GM13977 (cell line): ENCODE measurements at places on chromosomes 4 and X.

GRCh38 chr4:31613946-31614623, 893.9 kb downstream of the PCDH7 start:
- no peak for DNase-seq

DNA sequence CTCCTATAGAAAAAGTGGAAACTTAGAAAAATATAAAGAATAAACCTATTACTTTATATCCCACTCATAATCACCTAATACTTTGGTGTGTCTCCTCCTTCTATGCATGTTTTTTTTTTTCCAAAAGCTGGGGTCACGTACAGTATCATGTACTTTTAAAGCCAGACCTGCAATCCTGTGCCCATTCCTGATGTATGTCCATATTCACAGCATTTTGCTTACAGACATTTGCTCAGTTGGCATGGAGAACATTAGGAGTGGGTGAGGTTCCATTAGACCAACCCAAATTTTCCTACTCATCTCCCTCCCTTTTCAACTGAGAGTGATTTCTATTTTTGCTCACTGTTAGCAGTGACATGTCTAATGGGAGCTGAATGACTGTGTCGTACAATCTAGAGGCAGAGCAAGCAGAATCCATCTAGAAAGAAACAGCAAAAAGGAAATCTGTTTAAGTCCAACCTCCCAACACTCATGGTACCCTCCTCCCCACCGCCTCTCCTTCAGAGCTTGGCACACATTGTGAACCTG, 195.6 kb upstream of the KLF3 start:
- no peak for DNase-seq

DNA sequence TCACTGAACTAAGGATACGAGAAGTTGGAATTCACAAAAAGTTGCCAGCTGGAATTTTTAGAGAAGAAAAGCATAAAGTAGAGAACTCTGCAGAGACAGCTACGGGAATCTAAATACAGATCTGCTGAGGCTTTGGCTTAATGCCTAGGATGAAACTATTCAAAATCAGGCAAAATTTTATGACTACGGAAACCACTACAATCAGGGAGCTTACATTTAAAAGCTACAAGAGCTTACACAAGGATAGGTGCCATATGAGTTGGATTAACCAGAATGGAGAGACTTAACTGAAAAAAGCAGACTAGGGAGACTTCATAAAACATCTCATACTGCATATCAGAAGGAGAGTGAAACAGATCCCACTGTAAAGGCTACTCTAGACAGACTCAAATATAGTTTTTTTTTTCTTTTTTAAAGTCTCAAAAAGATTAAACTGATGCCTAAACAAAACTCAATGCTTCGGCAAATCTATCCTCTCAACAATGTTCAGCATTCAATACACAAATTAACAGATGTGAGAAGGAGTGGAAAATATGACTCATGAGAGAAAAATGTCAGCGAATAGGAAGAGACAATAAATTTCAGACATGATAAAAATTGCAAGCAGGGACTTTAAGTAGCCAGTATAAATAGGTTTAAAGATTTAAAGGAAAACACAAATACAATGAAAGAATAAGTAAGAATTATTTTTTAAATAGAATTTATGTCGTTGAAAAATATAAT, 586.1 kb downstream of the FSTL5 start:
- no peak for DNase-seq

GRCh38 chr4:19030048-19030447, 1008.5 kb upstream of the LCORL start:
- DNase-seq = no peak
